ENCODE measurements at places on chromosomes 6 and 20.

DNA sequence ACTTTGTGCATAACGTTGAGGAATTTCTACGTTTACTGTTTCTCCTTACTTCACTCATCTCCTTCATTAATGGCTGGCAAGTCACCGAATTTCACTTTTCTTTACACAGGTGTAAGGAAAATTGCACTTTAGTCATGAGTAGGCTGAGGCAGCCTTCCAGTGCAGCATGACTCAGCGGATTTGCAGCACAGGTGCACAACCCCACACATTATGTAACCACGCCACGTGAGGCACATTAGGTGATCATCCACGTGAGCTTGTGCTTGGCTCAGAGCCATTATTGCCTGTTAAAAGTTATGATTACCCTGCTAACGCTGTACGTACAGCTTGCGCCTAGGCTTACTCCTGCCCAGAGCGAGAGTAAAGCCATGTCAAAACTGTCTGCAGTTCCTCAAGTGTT, 158.8 kb downstream of the NKAIN2 start:
- no peak for DNase-seq

- no peak for DNase-seq
Measured at GRCh38 chr6:16244869-16245451, 6.6 kb downstream of the GMPR start.

DNA sequence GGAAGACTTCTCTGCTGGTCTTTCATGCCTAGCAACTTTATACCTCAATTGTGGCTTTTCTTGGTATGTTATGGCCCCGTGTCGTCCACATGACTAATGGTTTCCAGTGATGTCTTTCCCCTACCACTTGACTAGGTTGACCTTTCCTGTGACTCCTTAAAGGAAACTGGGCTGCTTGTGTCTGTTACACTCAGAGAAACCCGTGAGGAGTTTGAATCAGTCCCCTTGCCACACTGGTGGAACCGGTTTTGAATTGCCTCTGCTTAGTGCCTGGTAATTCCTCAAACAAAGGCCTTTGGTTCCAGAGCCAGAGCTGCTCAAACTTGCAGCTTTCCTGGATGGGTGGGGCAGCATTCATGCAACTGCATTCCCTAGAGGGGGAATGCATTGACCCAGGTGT, 21.9 kb downstream of the ECT2L start:
- no peak for DNase-seq

DNA sequence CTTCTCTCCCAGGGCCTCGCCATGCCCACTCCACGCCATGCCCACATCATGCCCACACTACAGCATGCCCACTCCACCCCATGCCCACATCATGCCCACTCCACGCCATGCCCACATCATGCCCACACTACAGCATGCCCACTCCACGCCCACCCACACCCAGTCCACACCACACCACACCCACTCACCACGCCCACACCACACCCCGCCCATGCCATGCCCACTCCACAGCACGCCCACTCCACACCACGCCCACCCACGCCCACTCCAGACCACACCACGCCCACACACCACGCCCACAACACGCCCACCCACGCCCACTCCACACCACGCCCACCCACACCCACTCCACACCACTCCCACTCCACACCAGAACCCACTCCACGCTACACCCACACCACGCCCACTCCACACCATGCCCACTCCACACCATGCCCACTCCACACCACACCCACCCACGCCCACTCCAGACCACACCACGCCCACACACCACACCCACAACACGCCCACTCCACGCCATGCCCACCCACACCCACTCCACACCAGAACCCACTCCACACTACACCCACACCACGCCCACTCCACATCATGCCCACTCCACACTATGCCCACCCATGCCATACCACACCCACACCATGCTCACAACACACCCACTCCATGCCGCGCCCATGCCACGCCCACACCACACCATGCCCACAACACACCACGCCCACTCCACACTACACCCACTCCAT, 88.6 kb downstream of the ERMARD start:
- no peak for DNase-seq

DNA sequence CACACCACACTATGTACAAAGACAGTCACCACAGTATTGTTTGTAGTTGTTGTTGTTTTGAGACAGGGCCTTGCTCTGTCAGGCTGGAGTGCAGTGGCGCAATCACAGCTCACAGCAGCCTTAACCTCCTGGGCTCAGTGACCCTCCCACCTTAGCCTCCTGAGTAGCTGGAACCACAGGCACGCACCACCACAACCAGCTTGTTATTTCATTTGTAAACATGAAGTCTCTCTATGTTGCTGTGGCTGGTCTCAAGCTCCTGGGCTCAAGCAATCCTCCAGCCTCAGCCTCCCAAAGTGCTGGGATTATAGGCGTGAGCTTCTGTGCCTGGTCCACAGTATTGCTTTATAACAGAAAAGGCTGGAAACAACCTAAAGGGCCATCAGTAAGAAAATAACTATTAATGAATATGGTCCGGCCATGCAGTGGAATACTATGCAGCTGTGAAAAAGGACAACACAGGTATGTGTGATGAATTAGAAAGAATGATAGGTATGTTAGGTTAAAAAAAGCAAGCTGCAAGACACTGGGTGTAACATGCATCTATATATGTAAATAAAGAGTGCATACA, 30.0 kb upstream of the PTGIS start:
- no peak for DNase-seq

GRCh38 chr6:150987371-150987828, 121.9 kb downstream of the MTHFD1L start:
- DNase-seq = peak; percentile 2

- DNase-seq = peak; percentile 24
Measured at GRCh38 chr6:52063584-52064344, 23.6 kb downstream of the PKHD1 start.

DNA sequence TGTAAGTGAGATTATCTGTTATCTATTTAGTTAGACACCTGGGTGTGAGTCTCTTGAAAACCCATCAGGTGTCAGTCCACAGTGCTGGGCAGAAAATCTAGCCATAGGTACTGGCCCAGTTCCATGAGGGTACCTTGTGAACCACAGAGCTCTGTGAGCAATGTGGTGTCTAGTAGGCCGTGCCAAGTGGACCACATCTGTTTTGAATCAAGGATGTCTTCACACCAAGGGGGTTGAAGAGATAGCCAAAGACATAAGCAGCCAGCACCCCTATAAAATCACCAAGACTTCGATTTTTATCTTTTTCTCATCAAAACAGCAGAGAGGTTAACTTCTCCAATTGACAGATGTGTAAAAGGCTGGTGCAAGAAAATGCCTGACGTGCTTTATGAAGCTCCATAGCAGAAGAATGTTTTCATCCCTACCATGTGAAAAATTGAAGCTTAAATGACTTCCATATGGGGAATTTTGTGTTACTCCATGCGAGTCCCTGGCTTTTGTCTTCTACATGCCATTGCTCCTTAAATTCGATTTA, 368.7 kb downstream of the HAO1 start:
- DNase-seq = no peak

DNA sequence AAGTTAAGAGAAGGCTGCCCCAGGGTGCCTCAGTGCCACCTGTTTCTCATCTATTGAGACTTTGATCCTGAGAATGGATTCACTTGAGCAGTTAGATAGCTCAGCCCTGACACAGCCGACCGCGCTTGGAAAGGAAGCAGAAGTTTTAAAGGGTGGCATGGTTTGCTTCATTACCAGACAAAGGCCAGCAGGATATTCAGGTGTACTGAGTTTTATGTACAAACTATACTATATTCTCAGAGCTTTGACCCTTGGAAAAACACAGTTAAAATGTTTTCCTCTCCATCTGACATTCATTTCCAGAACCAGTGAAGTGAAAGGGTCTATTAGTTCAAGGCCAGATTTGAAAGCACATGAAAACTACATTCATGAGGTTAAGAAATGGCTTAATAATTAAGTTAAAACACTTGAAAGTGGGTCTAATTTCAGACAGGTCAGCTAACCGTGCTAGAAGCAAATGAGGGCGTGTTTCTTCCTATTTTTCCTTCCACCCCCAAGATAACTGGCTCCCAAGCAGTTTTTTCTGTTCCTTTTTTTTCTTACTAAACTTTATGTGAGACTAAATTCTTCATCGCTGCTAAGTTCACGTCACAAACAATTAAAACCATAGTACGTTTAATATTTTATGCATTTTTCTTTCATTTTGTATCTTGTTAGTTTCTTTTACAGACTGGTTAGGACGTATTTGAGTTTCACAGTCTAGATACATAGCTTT, 385.3 kb upstream of the SOX4 start:
- no peak for DNase-seq

GRCh38 chr6:169409742-169410312, 156.2 kb upstream of the THBS2 start:
- DNase-seq = no peak

All from stimulated activated CD4-positive, alpha-beta T cell treated with anti-CD3 and anti-CD28 coated beads, TNF-alpha, amount 100 ng/mL, for 1 hour (primary cell).